ENCODE measurements at places on chromosomes 7 and 10.

DNA sequence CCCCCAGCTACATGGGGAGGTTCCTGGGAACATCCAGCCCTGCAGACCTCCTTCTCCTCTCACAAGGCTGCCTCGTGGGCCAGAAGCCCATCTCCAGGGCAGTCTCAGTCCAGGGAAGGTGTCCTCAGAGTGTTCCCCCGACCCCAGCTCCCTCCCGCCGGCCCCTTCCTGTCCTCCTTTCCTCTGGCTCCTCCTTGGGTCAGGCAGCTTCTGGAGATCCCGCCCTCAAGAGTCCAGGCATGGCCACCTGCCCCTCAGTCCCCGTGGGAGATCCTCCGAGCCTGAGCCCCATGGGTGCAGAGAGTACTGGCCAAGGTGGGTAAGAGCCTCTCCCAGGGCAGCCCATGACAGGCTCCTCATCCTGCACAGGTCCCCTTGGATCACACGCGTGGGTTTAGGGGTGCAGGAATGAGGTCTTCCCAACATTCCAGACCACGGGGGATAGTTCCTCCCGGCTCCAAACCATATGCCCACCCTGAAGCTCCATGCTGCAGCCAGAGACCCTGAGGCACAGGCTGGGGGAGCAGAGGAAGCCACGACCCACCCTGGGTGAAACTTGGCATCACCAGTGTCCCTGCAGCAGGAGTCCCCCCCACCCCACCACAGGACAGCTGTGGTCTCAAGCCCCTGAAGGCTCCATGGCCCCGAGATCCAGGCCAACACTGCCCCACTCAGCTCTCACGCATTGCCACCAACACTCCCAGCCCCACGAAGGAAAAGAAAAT lies 65.5 kb downstream of the OAT start:
- DNase-seq: no peak

DNA sequence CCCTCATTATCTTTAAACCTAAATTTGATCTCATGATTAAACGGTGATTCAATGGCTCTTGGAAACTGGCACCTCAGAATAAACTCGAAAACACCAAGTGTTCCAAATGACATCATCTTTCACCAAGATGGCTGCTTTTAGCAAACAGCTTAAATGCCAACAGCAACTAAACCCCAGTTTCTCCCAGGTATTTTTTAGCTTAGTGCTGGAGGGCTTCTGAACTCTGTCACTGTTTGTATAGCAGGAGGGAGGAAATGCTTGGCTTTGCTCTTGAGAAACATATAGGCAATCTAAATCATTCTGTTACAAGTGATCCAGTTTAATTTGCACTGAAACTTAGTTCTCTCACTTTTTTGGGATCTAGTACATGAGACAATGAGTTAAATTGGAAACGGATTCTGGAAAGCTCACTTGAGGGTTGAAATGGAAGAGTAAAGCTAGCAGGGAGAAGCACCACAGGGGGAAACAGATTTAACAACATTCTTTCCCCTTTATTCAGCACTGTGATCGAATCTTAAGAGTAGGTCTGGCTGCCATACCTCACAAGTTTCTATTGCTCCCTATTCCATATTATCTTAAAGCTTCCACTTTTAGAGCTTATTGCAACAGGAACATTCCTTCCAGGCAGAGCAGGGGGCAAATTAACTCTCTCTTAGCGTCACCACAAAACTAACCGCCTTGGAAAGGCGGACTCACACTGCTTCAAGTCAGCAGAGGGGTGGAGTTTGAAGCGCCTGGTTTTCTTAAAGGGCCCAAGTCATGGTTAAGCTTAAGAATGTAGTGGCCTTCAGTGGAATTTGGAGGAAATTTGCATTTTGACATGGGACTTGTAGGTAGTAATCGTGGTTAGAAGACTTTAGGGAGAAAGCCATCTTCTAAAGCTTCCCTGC lies 1.8 kb upstream of the CCDC6 start:
- peak; percentile 55 for DNase-seq

- peak; percentile 67 for DNase-seq
These were observed 6.4 kb upstream of the GPR22 start for GRCh38 chr7:107463139-107464078.

GRCh38 chr10:120818301-120818700 lies 32.9 kb upstream of the WDR11 start:
- no peak for DNase-seq

DNA sequence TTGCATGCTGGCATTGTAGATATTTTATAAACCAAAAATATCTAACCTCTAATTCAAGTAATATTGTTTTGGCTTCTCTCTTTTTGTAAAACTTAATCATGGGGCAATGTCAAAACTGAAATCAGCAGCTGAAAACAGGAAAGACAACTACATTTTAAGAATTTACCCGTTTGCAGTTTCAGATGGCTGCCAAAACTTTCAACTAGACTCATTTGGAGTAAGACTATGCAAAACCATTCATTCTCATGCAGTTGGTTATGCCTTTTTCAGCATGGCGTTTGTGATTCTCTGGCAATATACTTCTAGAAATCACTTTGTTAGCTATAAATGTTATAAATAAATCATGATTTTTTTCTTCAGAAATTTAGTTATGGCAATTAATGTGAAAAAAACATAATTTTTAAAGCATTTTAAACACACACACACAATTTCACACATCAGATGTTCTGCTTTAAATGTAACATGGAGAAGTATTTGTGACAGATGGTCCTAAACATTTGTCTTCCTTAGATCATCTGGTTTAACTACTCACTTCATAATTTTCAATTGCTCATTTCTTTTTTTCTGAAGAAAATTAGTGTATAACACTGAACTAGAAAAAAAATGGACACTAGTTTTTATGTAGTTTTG lies 116.4 kb downstream of the ITGB8 start:
- DNase-seq: no peak

DNA sequence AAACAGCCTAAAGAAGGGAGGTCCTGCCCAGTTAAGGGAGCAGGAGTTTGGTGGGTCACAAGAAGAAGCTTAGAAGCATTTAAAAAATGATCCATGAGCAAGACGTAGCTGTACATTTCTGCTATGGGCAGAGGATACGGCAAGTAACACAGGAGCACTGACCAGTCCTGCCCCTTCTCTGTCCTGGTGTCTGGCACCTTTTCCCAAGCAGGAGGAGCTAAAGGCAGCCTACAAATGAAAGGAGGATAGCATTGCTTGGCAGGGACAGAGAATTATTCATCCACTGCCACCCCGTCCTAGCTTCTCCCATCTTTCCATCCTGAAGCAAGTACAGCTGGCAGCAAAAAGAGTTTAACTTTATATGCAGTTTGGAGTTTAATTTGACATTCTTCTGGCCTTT lies 1077.6 kb downstream of the TYW1 start:
- no peak for DNase-seq

DNA sequence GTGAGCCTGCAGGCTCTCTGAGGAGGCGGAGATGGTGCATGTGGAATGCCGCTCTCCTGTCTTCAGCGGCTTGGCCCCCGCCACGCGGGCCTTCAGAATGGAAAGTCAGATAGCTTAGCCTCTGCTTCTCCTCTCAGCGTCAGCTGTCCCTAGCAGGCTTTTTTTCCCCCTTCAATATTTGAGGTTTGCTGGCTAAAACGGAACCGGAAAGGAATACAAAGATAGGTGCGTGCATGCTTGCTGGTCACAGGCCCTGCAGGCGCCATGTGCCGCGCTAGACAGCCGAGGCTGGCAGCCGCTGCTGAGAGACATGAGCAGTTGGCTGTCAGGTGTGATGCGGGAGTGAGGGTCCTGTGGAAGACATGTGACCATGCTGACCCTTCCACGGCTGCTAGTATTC lies 161.2 kb upstream of the COBL start:
- DNase-seq: no peak

DNA sequence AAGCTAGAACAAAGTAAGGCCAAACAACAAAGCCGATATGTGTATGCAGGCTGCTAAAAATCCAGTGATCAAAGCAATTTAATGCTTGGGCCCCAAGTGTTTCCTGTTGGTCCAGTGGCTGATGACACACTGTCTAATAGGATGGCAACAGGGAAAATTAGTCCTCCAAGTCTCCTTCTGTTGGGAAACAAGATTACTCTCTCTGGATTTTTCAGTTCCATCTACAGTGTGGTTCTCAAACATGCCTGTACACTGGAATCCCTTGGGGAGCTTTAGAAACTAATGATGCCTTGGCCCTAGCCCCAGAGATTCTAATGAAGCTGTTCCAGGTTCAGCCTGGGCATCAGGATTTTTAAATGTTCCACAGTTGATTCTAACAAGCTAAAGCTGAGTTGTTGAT lies 198.7 kb downstream of the AHR start:
- DNase-seq: no peak

DNA sequence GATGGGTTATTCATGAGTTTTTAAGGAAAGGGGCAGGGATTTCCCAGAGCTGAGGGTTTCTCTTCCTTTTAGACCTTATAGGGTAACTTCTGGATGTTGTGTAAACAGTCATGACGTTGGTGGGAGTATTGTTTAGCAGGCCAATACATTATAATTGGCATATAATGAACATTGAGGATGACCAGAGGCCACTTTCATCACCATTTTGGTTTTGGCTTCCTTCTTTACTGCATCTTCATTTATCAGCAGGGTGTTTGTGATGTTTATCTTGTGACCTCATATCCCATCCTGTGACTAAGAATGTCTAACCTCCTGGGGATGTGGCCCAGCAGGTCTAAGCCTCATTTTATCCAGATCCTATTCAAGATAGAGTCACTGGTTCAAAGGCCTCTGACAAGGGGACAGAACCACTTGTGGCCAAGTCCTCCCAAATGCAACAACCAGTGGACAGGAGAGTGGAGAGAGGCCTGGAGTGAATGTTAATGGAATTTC lies 77.3 kb upstream of the RPA3 start:
- DNase-seq: no peak

GRCh38 chr10:97898429-97898828 lies 48.8 kb downstream of the GOLGA7B start:
- DNase-seq: no peak

DNA sequence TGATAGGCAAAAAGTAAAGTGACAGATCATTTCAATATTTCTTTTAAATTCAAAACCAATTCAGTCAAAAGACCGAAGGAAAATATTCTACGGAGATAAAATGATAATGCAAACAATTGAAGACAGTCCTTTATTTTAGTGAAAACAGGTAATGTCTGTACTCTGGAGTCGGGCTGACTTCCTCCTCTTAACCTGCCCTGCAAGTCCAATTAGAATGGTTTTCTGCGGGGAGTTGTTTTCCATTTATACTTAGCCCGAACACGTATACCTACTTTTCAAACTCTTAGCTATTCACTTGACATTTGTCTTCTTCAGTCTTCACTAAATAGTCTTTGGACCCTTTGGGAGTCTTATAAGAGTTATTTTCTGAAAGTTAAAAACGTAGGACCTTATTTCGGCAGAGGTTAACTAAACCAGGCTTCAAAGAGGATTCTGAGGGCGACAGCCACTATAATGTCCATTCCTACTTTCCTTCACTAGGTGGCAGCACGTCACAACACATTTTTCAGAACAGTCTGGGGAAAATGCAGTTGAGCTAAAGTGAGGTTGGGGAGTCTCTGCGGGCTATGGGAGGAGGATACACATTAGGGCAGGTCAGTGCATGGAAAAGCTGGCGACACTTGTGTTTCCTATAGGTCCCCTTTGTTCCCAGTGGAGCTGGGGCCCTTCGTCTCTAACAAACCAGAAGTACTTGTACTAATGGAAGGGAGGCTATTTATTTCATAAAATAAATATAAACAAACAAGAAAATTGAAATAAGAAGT lies 472.0 kb downstream of the KCNMA1 start:
- peak; percentile 58 for DNase-seq

GRCh38 chr7:96837593-96837992 lies 127.9 kb upstream of the SEM1 start:
- no peak for DNase-seq

DNA sequence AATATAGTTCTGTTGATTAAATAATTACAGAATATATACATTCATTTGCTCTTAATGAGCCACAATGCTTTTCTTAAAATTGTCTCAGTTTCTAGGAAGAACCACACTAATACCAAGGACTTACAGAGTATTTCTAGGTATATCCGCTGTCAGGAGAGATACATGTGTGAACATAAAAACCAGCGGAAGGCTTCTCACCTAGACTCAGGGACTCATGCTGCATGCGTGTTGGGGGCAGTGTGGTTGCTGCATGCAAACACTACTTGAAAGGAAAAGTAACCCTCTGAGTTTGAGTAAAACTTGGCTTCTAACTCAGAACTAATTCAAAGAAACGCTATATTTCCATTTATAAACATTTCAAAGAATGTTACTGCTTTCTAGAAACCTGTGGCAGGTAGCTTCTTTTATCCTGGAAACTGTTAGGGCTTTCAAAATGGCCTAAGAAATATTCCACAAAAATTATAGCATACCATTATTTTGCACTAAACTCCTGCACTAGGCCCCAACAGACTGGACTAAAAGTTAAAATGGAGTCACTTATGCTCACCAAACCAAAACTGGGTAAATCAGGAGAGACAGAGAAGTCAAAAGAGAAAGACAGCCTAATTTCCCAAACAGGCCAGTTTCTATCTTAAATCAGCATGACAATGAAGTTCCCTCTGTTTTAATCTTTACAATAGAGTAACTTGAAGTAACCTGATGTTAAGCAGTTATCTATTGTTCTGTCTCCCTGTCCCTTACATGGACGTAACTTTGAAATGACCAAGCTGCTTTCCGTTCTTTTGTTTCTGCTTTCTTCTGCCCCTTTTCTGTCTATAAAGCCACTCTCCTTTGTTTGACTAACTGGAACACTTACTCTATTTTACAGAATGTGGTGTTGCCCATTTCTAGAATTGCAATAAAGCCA lies 95.2 kb upstream of the FAM133B start:
- no peak for DNase-seq

- peak; percentile 18 for DNase-seq
These were observed 228.4 kb downstream of the CUX1 start for GRCh38 chr7:102045681-102046372.

GRCh38 chr10:21314111-21314626 lies 211.3 kb downstream of the SKIDA1 start:
- DNase-seq: no peak

- no peak for DNase-seq
These were observed 31.7 kb downstream of the FBH1 start for GRCh38 chr10:5921746-5922145.

DNA sequence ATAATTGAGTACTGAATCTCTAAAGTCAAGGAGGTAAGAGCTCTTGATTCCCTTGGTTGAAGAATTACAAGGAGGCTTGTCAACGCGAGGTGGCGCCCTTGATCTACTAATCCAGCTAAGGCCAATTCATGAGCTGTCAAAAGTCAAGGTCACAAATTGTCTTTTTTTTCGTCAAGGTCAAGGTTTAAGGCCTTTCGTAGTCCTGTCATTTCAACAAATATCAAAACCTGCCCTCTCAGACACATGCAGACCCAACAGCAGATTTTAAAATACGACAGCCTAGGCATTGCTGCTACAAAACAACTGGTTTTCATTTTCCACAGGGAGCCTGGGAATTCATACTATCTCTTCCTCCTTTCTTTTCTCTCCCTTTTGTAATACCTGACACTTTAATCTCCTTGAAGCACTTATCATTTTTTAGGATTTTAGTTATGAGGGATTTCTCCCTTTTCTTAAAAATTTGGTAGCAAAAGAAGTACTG lies 3.6 kb downstream of the HOXA13 start:
- peak; percentile 84 for DNase-seq

All from B cell (primary cell).